NCI-H510A (cell line): ENCODE measurements at places on chromosomes 3 and 15.

DNA sequence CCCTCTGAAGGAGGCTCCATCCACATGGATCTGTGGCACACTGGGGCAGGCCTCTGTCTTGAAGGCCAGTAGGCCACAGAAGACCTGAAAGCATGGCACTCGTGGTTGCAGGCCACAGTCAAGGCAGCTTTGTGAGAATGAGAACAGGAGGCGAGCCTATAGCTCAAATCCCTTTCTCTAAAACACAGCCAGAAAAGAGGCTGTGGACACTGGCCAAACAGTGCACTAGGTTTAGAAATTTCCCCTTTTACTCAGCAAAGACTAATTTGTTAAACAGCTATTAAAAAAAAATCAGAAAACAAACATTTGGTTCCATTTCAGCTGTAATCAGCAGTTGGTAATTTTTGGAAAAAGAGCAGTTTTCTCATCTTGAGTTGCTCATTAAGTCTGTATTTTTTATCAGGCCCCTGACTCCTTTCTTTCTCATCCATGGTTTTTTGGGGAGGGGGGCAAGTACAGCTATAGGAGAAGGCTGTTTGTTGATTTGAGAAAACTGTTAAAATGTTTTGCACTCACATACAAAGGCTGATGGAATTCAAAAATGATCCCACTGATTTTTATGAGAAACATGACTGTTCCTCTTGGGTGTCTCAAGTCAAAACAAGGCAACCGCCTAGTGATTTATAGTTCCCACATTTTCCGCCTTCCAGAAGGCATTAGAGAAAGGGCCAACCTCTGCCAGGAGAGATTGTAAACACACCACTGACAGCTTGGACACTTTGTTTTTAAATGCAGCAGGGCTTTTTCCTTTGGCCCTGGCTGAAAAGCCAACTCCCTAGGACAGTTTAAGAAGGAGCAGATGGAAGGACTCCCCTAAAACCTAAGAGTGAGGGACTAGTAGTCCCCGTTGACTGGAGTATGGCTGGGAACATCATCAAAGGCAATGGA lies 28.1 kb downstream of the PARP16 start:
- no peak for DNase-seq

GRCh38 chr15:101043911-101044624 lies 124.9 kb downstream of the LRRK1 start:
- no peak for DNase-seq

- no peak for DNase-seq
Observed at GRCh38 chr3:174955513-174956016, 96.4 kb downstream of the NAALADL2 start.

DNA sequence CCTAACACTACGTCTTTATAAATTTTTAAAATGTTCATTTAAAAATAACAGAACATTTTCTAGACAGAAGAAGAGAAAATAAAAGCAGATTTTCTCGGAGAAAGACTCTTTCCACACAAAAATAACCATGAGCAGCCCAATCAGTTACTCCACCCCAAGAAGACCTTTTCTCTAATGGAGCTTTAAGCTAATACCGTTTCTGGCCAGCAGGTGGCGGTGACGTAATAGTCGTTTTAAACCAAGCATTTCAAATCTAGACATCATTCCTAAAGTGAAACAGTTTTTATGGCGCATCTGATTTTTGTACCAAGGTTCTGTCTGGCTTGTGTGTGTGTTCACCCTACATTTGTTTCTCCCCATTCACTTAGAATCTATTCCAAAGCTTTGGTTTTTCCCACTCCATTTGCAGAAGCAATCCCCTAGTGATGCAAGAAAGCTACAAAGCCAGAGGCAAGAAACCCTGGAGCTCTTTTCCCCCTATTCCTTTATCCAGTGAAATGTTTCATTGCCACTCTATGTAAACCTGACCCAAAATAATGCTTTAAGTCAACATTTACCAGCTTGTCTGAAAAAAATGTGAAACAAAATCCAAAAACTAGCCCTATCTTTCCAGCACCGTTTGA lies 336.7 kb upstream of the IGF1R start:
- DNase-seq: no peak

DNA sequence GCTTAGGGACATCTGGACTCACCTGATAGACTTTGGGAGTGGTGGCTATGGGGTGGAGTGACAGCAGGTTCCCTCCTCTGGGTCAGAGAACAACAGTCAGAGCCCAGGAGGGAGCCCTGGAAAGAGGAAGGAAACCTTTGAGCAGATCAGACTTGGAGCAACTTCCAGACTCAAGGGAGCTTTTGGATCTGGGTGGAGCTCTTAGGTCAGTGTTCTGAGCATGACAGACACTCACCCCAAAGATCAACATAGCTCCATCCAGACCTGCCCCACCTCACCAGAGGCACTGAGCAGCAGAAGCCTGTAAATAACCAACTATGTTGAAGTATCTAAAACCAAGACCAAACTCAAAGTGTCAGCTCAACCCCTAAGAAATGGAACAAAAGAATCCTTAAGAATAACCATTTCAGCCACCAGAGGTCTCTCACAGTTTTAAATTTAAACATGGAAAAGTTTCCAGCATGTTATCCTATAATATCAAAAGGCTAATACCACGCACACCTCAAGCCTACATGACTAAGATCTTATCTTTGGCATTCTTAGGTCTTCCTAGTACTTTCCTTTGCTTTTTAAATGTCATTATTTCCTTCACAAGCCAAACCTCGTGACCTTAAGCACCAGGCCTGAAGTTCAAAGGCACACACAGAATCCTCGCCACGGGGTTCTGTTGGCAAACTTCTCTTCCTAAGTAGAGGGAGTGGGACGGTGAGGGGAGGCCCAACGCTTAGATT lies 56.4 kb downstream of the UMPS start:
- DNase-seq: no peak

- DNase-seq: no peak
Observed at GRCh38 chr3:53554559-53555067, 60.2 kb downstream of the CACNA1D start.

GRCh38 chr3:7744850-7745249 lies 756.8 kb upstream of the LMCD1 start:
- peak; percentile 10 for DNase-seq

- DNase-seq: no peak
Observed at GRCh38 chr3:8596321-8597218, 48.0 kb downstream of the SSUH2 start.

- no peak for DNase-seq
Observed at GRCh38 chr3:43695863-43696262, 5.1 kb downstream of the ABHD5 start.

- DNase-seq: no peak
Observed at GRCh38 chr3:25173606-25174005, 254.5 kb upstream of the RARB start.

DNA sequence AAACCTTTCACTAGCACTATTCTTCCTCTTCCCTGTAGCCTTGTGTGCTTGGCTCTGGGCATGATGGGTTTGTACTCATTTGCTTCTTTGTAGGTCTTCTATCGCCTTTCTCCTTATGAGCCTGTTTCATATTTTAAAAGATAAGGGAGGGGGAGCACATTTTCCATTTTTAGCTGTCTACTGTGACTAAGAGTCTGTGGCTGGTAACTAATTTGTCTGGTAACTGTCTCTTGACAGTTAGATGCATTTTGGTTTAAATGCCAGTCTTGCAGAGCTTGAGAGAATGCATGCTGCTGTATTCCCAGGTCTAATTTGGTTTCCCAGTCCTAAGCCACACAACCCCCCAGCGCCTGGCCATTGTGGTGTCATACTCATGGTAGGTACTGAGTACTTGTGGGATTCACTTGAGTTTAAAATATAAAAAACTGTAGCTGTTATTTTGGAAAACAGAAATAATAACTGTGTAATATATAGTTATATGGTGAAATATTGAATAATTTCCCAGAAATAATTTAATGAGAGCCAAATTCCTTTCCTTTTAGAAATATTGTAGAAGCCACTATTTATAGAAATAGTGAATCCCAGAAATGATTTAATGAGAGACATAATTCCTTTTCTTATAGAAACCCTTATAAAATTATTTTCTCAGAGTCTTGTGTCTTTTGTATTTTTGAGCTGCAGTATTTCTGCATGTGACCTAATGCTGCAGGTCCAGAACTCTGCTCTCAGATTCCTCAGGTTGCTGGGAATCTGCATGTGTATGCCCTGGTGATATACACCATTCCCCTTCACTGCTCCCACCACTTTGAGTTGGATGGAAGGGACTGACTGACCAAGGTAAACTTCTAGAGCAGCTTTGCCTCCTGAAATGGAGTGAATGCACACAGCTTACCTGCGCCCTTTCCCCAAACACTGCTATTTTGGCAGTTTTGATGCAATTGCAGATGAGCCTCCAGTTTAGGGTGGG lies 13.9 kb upstream of the GPR171 start:
- DNase-seq: no peak

GRCh38 chr3:113507501-113508067 lies 7.4 kb downstream of the SPICE1 start:
- no peak for DNase-seq

DNA sequence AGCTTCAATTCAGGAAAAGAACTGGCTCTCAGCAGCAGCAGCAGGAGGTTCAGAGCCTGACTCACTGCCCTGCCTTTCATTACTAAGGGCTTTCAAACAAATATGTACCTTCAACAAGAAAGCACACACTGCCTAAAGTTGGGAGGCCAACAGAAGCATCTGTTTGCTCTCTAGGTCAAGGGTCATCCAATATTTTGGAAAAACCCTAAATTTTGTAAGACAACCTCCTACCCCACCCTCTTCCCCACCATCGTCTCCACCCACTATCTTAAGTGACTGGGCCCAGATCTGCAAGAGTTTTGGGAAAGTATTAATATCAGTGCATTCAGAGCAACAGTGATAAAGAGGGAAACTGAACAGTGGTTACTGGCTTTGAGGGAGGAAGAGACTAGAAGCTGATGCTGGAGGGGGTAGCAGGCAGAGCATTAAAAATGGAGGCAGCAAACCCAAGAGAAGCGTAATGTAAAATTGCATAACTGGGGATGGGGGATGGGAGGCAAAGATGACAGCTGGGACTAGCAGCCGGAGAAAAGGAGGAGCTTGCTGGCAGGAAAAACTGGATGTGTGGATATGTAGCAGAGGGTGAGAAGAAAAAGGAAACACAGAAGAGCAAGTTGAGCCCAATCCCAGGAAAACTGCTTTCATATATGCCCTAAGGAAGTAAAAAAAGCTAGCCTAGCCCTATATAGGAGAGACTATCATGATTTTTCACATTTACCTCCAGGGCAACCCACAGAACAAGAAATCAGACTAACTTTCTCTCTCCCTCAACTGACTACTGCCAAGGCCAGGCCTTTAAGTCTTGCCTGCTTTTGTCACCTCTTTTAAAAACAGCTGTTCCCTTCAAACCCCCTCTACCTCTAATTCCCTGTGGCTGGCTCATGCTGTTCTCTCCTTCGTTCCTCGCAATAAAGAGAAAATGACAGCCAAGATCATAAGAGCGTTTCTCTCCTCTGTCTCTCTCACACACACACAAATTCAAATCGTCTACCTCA lies 31.4 kb downstream of the NPTN start:
- no peak for DNase-seq

- no peak for DNase-seq
Observed at GRCh38 chr15:76930831-76931396, 635 bp upstream of the RCN2 start.

DNA sequence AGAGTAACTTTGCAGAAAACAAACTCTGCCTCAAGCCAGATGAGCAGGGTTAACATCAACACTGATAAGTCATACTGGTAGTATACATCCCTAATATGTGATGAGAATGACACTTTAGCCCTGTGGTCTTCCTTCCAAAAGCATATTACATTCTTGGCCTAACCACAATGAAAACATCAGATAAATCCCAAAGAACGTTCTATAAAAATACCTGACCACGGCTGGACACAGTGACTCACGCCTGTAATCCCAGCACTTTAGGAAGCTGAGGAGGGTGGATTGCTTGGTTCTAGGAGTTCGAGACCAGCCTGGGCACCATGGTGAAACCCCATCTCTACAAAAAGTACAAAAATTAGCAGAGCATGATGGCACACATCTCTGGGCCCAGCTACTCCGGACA lies 4.7 kb downstream of the TMCC1 start:
- DNase-seq: no peak

DNA sequence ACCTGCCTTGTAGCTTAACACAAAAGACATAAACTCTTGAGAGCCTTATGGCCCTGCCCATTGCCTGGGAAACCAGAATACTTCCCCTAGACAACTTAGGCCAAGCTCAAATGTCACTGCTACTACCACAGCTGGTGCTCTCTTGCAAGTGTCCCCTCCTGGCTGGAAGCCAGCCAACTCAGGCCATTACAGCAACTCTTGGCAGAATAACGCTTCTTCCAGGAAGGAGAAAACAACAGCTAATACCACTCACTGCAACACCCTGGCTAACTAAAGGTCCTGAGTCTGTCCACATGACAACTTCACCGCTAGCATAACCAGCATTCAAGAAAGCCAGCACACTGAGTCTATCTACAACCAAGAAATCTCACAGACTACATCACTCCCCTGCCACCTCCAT lies 5.1 kb upstream of the B4GALT4 start:
- DNase-seq: peak; percentile 12

DNA sequence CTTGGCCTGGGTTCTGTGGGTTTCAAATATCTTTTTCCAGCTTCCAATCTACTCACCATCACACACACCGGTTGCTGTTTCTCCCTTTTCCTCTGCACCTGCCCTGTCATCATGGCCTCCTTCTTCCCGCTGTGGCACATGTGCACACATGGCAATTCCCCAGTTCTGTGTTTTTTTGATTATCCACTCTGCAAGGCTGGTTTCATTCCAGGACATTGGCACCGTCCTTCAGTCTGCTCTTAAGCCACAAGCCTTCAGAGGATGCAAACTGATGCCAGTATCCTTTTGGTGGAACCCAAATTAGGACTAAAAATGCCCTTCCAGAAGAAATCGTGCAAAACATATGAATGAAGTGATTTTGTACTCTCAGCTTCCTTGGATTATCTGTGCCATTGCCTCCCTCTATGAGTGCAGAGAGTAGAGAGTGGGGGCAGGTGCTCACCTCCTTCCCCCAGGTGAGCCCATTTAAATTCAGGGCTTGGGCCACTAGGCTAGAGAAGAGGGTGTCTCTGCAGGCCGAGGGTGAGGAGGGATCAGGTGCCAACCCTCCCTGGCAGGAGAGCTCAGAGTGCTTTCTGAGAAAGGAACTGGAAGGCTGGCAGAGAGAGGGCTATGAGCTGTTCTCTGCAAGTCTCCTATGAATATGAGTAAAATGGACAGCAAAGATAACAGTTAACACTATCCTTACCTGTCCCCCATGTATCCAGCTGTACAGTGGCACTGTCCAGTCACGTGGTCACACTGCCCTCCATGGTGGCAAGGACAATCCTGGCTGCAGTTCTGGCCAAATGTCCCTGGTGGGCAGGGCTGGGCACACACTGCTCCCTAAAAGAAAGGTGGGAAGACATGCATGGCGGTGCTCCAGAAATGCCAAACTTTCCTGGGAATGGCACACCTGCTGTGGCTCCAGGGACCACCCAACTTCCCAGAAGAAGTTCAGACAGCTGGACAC lies 100.8 kb downstream of the RAB11A start:
- DNase-seq: no peak
